Mucosa of descending colon (tissue), 3 donors: ENCODE measurements at places on chromosomes 5 and 9. TPM values are rescaled to one million over a fixed set of nuclear protein-coding genes. Genes with fewer than 3 reads are reported as not detected.
A peak's percentile ranks its signal among the peaks of the same experiment; 100 is the strongest.

PROB1 gene
- 0.98 TPM for total RNA-seq

GMCL2 gene
- total RNA-seq: not detected

DNA sequence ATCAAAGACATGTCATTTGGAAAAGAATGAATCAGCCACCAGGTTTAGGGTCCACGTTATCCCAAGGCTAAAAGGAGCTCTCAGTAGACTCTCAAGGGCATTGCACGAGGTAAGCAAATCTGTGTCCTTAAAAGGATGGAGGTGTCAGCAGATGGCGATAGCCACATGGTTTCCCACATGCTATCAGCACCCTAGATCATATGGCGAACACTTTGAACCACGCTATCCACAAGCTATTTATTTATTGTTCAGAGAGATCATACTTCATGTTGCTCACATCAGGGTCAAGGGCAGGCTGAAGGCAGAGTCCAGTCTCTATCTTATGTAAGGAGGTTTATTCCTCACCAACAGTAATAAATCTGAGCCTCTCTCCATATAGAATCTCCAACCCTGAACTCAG lies 43.7 kb downstream of the CDH6 start:
- DNase-seq: no peak

- DNase-seq: no peak
These were observed 1294.8 kb upstream of the ACO1 start for GRCh38 chr9:31089549-31090221.

DNA sequence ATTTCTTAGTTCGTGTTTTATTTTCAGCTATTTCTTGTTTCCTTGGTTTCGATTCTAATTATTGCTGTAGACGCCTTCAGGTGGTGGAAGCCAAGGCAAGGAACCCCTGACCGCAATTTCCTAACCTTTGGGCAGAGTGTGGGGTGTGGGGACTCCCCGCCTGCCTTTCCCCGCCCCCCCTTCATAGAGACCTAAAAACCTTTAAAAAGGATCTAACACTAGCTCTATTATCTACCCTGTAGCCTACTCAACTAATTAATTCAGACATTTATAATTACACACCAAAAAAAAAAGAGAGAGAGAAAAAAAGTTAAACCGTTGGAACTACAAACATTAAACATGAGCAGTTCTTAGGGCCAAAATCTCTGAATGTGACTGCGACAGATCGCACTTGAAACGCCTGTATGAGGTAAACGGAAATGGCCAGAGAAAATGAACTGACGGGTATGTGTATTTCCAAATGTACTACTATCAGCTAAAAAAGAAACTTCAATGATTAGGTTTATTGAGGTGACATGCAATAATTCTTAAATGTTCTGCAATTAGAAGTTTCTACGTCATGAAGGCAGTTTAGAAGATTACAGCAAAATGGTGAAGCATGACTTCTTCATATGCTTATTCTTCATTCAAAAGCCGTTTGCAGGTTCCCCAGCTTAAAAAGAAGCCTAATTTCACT lies 19.0 kb upstream of the FER start:
- no peak for DNase-seq

DNA sequence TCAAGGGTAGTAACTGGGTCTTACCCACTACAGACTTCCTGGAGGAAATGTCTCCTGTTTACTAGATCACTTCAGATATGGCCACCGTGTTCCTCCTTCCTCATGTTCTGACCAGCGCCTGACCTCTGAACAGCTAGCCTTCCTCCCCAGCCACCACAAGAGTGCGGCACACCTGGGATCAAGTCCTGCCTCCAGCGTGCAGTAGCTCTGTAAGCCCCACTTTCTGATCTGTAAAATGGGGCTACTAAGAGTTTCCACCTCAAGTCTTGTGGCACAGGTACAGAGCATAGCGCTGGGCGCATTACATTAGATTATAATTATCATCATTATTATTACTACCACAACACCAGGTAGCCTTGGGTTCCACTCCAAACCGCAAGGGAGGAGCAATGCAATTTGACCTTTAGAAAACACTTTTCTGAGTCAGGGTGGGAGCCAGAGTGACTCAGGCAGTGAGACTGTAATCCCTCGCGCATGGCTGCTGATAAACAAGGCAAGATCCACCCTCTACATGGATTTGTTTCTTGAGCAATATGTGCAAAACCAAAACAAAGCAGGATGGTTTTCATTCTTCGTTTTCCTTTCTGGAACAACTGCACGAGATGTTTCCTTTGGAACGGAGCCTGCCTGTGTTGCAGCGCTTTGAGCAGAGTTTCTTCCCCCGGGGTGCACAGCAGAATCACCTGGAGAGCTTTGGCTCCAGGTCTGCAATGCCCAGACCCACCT lies 65.0 kb upstream of the ANGPTL2 start:
- DNase-seq: no peak

DNA sequence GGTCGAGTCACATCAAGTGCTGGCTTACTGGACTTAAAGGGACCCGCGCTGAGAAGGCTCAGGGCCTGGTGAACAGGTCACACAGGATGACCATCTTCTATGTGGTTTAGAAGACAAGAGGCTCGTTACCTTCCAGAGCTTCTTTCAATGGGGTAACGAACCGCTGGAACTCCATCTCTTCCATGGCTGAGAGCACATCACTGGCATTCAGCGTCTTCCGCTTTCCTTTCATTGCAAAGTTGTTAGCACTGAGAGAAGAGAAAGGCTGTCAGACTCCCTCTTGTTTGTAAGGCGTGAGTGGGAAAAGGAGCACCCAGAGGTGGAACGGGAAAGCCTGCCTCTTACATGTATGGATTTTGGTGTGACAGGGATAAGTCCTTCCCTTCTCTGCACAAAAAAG lies 994 bp downstream of the POLE3 start:
- no peak for DNase-seq

DNA sequence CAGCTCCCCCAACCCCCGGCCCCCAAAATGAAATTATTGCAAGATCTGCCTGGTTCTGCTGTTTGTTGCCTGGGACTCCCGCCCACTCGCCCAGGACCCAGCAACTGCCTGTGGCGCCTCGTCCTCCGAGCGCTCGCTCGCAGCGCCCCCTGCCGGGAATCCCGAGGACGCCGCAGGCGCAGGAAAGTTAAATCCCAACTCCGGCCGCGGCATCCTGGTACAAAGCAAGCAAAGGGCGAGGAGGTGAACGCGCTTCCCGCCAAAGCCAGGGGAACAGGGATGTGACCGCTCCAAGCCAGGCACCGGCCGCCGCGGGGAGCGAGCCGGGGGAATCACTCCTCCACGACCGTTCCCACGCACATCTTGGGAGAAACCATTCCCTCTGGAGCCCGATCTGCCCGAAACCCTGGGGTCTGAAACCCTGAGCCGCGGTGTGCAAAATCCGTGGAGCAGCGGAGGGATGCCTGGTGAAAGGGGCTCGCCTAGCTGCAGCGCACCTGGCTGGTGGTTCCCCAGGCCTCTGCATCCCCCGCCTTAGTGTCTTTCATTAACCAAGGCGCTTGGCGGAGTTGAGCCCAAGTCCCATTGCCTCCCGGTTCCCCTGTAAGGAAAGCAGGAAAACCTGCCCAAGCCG lies 1.3 kb downstream of the SEMA5A start:
- DNase-seq: peak; percentile 87

SPATA31E1 gene
- 0.06 TPM for total RNA-seq

BARHL1 gene
- not detected for total RNA-seq

MYO10 gene
- 61.3 TPM for total RNA-seq

- DNase-seq: no peak
These were observed 761 bp upstream of the DNAJC25 start for GRCh38 chr9:111630182-111630963.

PIP5K1B gene
- total RNA-seq: 60.0 TPM

DNA sequence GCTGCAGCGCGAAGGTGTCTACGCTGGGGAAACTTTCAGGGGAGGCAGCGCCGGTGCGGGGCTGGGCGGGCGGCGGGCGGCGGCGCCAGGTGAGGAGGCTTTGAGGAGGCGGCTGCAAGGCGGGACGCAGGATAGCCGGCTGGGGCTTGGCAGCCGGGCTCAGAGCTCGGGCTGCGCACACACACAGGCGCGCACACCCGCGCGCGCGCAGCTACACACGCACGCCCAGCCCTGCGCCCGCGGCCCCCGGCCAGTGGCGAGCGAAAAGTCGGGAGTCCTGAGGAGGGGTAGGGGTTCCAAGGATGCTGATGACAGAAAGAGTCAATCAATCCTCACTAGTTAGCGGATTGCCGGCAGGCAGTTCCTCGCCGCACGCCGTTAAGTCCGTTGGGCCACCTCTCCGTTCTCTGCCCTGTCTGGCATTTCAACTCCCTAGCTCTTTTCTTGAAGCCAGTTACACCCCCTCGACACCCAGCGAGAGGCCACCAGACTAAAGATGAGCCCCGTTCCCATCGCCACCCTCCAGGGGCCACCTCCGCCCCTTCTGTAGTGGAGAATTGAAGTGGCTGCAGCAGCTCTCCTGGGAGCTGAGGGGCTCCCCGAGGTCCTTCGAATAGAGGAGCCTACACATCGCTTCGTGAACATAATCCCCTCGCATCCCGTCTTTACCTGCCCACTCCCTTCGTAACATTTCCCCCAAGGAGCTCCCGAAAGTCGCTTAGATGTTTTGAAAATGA lies 1640.3 kb upstream of the C9orf72 start:
- no peak for DNase-seq

OR13C9 gene
- not detected for total RNA-seq

- no peak for DNase-seq
These were observed 24.4 kb upstream of the ICE1 start for GRCh38 chr5:5398071-5398470.

DNA sequence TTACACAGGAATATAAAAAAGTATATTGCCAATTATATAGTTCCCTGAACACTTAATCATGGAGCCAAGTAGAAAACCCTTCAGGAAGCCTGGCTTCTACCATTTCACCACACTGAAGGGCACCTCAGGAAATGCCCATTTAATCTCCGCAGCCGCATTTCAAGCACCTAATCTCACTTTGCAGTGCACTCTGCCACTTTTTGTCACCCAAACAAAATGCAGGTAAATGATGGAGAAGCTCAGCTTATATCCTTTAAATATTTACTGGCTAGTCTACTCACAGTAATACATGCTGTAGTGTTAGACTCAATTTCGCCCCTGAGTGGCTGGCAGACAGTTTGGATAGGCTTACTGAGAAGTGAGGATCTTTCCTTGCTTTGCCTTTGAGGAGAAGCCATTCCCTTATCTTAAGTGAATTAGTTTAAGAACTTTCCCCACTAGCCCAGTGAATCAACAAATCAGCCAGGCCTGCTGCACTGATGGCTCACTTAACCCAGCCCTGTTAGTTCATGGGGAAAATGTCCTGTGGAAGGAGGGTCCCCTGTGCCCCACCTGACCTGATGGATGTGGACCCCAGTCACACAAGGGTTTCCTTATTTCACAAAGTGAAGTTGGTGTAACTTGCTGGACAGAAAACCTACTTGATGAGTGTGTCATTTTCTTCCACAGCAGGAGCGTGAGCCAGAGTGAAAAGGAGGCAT lies 209.7 kb downstream of the CAAP1 start:
- no peak for DNase-seq

- no peak for DNase-seq
These were observed 471.5 kb downstream of the ZNF608 start for GRCh38 chr5:124274949-124275348.

DNA sequence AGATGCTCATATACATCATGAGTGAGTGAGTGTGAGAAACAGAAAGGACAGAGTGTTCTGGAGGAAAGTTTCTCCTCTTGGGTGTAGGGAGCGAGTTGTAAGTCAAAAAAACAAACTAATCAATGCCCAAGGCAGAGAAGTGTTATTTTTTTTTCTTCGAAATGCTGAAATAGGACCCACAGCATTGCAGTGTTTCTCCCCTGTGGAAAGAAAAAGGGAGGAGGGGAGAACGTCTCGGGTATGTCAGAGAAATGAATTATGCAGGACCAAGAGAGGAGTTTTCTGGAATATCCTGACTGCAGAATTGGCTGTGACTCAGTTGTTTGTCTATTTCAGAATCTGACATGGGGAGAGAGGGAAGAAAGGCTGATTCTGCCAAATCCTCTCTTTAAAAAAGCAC lies 337.9 kb upstream of the RFX3 start:
- DNase-seq: no peak

GRCh38 chr5:52709167-52709925 lies 78.4 kb upstream of the ITGA1 start:
- peak; percentile 15 for DNase-seq

- no peak for DNase-seq
These were observed 19.3 kb downstream of the NREP start for GRCh38 chr5:111737716-111738115.

SLC35D2 gene
- total RNA-seq: 82.8 TPM

DNA sequence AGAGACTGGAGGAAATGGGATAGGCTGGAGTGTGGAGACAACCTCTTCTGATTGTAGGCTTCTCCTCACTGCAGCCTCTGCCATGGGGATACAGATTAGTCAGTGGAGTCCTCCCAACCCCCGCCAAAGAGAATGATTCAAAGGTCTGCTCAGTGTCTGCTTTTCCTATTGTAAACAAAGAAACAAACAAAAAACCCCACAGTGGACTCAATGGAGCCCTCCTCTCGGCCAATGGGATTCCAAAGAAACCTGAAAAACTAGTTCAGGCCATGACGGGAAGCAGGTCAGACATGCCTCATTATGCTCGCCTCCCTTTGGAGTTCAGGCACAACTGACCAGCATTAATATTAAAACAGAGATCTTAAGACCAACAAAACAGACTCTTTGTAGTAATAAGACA lies 85.8 kb downstream of the SEC61B start:
- no peak for DNase-seq

- DNase-seq: no peak
These were observed 18.3 kb upstream of the ANKRD55 start for GRCh38 chr5:56251440-56251839.

DNA sequence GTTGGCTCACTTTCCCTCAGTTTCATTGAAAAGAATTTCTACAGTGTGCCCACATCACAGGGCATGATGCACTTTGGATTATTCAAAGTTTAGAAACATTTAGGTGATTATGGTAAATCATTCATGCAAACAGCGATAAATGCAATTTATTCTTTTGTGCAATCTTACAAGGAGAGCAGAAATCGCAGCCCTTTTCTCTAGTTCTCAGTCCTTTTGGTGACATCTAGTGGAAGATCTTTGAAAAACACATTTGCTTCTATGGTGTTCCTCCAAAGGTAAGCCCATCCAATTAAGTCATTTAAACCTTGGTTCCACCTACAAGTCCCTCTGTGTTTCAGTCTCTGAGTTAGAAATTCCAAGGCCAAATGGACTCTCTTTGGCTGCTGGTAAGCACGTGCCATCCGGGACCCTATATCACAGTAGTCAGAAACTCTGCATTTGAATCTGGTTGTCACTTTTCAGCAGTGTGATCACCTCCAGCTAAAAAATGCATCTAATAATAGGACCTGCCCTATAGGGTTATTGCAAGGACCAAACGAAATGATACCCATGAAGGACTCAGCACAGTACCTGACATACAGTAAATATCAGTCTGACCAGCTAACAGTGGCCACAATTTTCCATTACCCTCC lies 66.4 kb downstream of the MACROH2A1 start:
- DNase-seq: no peak

DNAI1 gene
- not detected for total RNA-seq

SAXO1 gene
- 0.29 TPM for total RNA-seq
